ENCODE measurements at places on chromosomes 5 and 9.

GRCh38 chr9:127837346-127837745, 17.1 kb downstream of the ENG start:
- no peak for DNase-seq

GRCh38 chr9:101427957-101428655, 7.5 kb downstream of the ALDOB start:
- DNase-seq = no peak

- no peak for DNase-seq
These were observed 622.7 kb upstream of the CDH18 start for GRCh38 chr5:20610681-20611080.

DNA sequence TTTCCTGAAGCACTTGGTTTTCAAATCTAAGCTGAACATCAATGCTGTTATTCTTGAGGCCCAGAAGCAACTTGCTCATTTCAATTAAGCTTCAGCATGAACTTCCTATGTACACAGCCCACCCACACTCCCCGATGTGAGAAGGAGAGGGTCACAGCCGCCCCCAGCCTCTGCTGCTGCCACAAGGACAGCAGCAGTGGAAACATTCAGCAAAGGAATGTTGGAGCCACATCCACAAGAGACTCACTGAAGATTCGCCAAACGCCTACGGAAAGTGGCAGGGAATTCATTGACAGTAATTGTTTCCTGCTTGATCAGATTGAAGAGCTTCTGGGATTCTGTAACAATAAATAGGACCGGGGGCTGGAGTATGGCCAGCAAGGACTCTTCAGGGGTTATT, 2.9 kb downstream of the TGFBI start:
- DNase-seq = no peak

DNA sequence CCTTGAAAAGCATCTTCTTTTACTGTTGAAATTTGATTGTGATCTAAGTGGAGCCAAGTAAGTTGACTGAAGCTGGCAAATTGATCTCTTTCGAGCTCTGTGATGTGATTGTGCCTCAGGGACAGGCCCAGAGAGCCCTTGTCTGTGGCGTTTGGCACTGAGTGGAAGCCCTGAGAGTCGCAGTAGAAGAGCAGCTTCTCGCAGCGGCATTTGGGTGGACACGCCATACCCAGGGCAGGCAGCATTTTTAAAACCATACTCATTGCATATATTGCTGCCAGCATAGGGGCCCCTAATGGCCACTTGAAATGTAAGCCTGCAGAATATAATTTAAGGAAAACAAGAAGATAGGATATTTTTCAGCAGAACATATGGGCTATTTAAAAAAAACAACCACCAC, 894 bp downstream of the LRRTM2 start:
- DNase-seq = no peak

GRCh38 chr5:165457859-165458481, 1952.6 kb downstream of the MAT2B start:
- DNase-seq = peak; percentile 9

DNA sequence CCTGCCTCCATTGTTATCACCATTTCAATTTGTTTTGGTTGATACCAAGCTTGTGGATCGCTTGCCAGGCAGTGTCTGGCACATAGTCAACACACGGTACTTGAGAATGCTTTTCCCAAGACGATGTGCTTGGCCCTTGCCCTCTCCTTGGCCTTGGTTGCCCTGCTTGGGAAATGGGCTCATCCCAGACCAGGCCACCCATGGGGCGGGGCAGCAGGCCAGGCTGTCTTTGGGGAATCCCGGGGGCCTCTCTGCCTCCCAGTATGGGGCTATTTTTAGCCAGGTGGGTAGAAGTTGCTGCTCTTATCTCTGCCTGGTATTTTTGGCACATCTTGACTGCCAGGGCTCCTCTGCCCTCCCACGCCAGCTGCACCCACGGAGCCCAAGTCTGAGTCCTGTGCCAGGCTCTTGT, 49.9 kb downstream of the LMX1B start:
- no peak for DNase-seq

DNA sequence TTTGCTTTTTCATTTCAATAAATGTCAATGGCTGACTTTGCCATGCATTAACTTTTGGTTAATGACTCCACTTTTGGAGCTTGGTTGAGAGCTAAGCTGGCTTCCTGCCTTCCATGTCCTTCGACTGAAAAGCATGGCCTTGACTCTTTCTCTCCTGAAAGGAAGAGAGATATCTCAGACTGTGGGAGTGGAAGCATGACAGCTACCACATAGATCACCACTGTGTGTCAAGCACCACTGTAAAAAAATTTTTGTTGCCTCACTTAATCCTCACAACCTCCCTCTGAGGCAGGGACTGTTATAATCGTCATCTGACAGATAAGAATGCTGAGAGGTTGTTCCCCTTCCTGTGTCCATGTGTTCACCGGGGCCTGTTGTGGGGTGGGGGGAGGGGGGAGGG, 184.8 kb downstream of the RORB start:
- DNase-seq = no peak

DNA sequence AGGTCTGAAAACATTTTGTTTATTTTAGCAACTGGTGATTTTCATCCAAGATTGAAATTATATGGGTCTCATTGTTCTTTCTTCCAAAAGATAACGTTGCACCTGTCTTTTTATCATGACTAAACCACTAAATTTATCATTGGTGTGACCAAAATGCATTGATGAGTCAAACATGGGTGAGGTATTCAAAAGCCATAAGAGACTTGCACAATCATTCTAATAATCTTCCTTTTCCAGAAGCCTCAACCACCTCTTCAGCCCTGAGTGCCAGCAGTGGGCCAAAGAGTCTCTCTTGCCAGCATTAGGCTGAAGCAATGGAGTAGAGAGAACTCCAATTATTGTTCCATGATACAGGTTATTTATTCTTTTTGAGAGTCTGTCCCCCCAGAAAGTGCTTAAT, 198.9 kb downstream of the LURAP1L start:
- no peak for DNase-seq

- DNase-seq = no peak
These were observed 109.0 kb downstream of the DPYSL3 start for GRCh38 chr5:147400881-147401280.

DNA sequence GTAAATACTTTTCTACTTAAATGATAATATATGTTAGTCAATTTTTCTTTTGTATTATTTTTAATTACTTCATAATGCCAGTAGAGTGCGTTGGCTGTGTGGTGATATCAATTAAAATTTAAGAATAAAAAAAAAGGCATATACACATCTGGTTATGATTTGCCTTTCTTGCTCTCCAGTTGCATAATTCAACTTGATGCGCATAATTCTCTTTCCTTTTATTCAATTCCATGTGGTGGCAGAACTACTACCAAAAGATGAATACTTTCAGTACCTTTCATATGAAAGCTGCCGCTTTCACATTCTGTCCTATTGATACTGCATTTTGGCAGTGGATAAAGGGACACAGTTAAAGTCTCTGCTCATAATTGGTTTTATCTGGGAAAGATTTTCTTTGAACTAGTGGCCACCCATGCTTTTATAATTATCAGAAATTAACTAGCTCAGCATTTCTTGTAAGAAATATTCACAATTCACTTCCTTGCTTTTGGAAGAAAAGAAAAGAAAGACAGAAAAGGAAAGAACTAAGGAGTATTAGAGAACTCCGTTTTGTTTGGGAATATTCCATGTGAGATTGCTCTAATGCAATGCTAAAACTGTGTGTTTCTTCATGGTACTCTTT, 12.3 kb upstream of the ADGRV1 start:
- no peak for DNase-seq

DNA sequence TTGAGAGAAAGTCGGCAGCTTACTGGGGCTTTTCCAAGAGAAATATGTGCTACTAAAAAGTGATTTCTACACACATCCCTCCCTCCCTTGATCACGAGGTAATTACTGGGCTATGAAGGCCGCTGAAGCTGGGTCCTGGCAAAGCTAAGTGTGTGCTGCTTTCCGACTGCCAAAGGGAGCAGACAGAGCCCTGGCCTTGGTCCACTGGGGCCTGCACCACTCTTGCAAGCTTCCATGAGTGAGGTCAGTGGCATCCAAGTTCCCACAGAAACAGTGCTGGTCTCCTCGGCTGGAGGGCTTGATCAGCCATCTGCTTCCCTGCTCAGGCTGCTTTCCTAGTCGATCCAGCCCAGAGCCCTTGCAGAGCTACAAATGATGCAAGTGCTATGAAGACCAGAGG, 154.8 kb upstream of the LHFPL2 start:
- DNase-seq = no peak

DNA sequence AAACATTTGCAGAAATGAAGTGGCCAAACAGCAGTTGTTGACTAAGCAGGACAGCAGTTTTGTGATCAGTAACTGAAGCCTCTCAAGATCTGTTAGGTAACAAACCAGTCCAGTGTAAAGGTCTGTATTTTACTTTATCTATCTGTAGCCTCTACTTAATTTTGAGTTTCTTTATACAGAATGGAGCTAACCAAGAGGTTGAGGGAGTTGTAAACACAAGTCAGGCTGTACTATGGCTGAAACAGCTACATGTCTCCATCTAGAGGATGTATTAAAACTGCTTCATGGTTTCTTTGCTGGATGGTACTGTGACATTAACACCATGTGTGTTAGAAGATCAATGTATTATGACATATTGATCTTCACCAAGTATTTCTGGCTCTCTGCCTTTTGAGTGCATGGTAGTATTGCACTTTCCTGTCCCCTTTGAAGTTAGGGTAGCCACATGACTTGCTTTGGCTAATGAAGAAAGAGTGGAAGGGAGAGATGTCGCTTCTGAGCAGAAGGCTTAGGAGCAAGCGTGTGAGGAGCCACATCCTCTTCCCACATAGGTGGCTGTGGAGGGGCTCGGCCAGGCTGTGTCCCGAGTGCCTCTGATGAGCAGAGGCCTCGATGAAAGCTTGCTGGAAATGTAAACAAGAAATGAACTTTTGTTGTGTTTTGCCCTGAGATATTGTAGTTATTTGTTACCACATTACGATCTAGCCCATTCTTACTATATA, 105.6 kb upstream of the PCA3 start:
- no peak for DNase-seq

DNA sequence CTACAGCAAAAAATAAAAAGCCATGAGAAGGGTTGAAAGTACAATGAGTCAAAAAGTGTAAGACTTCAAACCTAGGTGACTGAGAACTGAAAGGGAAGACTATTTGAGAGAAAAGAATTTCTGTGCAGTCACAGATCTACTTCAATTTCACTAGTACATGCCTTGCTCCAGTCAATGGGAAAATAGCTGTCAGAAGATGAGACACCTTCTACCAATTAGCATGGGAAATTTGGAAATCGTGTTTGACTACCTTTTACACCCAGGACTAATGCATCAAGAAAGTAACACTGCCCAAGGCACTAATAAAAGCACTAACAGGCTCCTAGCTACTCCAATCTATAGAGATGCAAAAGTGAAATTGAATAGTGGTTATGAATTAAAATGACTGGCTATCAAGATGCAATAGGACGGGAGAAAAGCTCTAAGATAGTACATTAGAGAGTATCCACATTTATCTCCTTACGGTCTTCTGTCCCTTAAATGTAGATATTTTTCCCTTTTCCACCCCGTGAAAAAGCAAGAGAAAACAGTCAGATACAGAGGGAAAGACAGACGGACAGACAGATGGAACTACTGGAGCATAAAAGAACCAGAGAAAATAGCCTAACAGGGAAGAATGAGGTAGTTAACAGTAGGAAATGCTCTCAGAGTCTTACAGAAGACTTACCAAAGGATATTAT, 15.2 kb downstream of the ERP44 start:
- no peak for DNase-seq

GRCh38 chr5:76789991-76790581, 28.7 kb upstream of the F2RL1 start:
- DNase-seq = no peak

- DNase-seq = no peak
These were observed 253.9 kb downstream of the CEMIP2 start for GRCh38 chr9:71514344-71514975.

DNA sequence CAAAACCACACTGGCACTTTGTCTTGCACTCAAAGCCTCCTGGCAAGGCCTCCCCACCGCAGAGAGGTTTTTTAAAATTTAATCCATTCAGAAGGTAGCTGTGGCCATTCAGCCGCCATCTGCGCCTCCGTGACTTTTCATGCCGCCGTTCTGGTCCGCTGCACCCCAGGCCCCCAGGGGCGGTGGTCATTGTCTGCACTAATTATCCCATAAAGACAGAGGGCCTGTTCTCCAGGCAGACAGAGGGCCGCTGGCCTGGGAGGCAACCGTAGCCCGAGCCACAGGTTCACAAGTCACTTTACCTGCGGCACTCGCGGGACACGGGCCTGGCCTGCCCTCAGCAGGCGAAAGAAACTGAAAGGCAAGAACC, 49.4 kb downstream of the EXD3 start:
- DNase-seq = no peak

- DNase-seq = no peak
These were observed 474.5 kb downstream of the LRRC70 start for GRCh38 chr5:63053019-63053638.

- DNase-seq = no peak
These were observed 601 bp downstream of the FBXO38 start for GRCh38 chr5:148384380-148384737.

DNA sequence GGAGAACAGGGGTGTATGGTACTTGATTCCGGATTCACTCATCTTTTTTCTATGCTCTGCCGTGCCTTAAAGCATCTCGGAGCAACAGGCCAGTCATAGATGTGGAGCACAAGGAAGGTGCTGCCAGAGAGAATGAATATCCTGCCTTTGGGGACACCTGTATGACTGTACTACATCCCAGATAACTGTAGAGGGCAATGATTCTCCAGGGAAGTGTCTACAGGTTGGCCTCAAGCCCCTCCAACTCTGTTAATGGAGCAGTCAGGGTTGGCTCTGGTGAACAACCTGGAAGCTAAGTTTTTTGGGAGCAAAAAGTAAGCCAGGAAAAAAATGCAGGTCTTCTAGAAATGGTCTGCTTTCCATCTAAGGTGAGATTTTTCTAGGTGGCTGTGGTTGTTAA, 71.0 kb downstream of the NREP start:
- no peak for DNase-seq

DNA sequence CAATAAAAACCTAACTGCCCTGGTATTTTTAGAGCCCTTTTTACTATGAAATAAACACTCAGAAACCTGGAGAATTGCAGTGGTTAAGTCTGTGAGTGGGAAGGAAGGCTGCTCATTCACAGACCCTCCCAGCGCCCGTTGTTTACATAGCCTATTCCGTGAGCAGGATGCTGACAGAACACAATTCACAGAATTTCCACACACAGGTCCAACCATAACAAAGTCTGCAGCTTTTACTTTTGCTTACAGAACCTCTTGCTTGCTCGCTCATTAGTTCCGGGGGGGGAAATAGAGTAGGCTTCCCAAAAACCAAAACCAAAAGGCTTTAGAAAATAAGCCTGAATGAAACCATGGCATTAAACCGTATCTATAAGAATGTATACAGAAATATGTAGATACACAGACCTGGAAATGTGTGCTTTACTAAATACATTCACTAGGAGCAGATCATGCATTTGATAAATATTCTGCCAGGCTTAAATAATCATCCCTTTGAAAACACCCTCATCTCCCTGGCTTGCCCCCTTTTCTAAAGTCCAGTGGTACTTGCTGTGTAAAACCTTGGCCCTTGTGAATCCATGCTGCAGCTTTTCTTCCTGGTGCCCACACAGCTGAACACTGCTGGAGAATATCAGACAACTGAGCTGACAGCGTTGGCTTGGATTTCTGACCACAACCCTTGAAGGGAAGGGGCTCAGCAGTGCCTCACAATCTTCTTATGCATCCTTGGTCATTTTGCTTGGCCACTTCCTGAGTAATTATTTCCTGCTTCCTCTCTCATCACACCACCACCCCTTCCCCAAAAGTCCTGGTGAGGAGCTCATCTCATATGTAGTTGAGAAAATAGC, 128.0 kb downstream of the FANCC start:
- DNase-seq = peak; percentile 21

Data from amniotic stem cell (primary cell).